ENCODE measurements at places on chromosomes 2 and 18.

DNA sequence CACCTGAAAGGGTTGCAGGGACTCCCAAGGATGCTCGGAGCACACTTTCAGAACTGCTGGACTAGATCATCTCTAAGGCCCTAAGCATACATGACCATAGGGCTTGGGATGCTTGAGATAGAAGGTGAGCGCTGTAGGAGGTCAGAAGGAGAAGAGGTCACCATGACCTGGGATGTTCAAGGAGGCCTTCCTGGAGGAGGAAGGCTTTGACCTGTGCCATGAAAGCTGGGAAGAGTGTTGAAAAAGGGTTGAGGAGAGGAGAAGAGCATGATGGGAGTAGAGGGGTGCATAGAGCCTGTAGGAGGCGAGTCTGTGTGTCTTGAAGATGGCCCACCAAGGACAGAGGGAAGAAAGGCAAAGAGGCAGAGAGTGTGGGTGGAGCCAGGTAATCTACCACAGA lies 222.4 kb downstream of the LOXHD1 start:
- no peak for DNase-seq

DNA sequence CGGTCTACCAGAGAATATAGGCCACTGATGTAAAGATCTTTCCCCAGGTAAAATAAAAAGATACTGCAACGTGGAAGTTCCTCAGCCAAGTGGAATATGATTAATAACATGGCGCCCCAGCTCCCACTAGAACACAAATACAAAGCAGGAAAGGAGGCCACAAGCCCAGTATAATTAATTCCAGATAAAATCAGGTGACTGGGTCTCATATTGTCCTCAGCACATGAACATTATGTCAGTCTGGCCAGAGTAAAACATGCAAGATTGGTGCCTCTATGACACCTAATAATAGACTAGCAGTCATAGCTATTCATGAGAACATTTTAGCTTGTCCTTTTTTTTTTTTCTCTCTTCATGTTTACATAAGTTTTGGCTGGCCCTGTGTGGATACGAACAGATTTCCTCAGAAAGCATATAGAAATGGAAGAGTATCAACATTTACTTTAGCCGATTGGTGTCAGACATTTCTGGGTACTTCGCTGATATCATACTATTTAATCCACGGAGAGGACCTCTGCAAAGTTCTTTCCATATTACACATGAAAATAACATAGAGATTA lies 523.8 kb upstream of the SETBP1 start:
- DNase-seq, result no peak

DNA sequence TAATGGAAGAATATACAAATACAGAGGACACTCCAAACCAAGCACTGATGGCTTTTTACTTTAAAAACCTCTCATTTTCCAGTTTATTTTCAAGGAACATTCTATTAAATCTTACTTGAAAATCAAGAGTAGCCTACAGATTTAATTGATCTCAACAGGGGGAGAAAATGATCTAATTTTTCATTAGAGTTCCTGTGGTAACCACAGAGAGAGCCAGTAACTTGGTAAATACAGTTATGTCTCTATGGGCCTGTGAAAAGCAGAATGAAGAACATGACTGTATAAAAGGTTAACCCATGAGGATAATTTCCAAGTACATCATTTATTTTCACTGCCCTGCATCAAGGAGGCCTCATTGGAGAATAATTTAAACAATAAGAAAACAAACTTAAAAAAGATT lies 39.8 kb upstream of the ITPRID2 start:
- no peak for DNase-seq

GRCh38 chr18:48683197-48683596 lies 144.4 kb downstream of the CTIF start:
- no peak for DNase-seq

DNA sequence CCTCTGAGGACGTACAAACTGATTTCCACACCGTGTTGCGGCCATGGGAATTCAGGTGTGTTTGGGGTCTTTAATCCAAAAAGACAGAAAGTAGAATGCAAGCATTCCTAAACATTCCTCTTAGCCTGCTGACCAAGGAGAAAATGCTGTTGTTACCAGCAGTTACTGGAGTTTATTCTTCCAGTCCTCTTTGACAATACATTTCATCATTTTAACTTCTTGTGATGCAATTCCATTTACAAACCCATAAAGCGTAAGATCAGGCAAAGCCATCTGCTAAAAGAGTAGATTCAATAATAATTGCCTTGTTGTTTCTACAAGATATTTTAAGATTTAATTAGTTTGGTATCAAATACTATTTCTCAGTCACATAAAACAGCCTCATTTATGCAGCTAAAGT lies 32.7 kb downstream of the SPIRE1 start:
- no peak for DNase-seq

DNA sequence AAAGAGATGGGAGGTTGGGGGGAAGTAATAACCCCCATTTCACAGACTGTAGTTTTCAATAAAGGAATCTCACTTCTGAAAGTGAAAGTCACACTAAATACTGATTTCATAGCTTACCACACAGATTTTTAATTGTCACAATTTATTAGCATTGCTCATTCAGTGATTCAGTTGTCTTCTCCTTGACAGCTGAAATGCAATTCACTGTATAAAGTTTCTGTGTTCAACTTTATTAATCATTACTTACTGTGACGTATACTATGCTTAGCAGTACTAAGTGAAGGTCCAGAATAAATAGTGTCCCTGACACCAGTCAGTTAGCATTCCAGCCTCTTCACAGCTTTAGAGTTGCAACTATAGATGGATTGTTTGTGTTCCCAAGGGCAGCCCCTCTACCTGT lies 324.1 kb upstream of the CRIM1 start:
- no peak for DNase-seq

- no peak for DNase-seq
Observed at GRCh38 chr2:112685271-112685884, 35.4 kb upstream of the NT5DC4 start.

DNA sequence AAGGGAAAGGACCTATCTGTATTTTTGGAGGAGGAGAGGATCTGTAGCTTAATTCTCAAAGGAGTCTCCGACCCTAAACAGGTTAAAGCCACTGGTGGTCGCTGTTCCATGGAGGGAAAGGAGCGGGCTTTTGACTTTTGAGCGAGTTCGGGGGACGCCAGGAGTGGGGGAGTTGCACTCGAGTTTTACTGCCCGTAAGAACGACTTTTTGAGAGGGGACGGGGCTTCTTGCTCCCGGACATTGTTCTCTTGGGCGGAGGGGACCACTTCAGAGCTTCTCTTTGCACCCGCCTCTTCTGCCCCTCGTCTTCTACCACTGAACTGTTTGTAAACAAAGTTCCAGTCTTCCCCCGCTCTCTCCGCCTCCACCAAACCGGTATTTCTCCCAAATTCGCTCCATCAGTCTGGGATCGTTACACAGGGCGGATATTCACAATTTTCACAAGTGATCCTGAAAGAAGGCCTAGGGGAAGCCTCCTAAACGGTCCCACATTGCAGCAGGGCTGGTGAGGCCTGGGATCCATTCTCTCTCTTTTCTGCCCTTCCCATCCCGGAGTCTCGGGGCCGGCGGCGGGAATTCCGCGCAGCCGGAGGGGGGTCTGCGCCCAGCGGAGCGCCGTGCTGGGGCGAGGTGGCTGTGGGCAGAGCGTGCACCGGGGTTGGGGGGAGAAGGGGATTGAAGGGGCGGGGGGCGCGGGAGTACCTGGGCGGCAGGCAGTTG lies 6.6 kb downstream of the DLX2 start:
- no peak for DNase-seq

GRCh38 chr2:217604527-217605194 lies 398.1 kb downstream of the TNS1 start:
- DNase-seq, result no peak

GRCh38 chr2:173884025-173884802 lies 81.0 kb downstream of the SP3 start:
- DNase-seq, result peak; percentile 13

GRCh38 chr2:237819231-237819630 lies 20.7 kb downstream of the RBM44 start:
- DNase-seq, result no peak

DNA sequence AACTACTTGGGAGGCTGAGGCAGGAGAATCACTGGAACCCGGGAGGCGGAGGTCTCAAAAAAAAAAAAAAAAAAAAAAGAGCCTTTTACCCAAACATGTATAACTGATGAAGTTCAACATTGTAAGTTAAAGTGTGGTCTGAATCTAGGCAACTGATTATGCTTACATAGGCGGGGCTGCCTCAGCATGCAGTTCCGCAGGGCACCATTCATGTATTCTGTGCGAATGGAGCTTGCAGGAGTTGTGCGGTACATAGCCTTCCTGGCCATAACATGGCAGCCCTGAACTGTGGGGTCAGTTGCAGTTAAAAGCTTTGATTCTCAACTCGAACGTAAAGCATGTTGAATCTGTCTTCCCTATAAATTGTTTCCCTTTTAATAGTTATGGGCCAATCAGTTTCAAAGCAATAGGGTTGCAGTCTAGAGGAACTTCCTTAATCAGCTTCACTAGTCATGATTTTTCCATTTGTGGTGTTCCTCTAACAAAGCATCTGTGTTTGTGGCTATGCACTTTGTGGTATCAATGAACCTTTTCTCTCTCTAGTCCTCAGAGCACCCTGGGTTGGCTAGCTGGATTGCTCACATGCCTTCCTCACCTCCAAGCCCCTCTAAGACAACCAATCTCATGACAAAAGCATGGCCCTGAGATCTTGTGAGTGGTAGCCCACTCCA lies 30.6 kb upstream of the CEP68 start:
- DNase-seq, result no peak

- no peak for DNase-seq
Observed at GRCh38 chr2:230542751-230543150, 126.8 kb downstream of the SP100 start.

- no peak for DNase-seq
Observed at GRCh38 chr2:5908071-5908470, 215.9 kb downstream of the SOX11 start.

DNA sequence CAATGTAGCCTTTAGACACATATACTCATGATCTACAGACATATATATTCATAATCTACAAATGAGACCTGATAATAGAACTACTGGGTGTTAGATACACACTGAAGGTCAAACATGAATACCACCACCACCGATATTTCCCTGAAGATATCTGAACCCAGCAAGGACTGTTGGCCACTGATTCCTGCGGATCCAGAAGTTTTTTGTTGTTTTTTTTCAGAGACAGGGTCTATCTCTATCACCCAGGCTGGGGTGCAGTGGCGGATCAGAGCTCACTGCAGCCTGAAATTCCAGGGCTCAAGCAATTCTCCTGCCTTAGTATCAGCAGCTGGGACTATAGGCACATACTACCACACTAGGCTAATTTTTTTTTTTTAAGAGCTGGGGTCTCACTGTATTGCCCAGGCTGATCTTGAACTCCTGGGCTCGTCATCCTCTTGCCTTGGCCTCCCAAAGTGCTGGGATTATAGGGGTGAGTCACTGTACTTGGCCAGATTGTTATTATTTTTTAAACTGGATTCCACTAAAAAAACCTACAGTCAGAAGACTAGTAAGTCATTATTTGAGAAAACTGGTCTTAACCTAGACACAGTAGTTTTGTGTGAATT lies 1.8 kb downstream of the METTL5 start:
- no peak for DNase-seq

DNA sequence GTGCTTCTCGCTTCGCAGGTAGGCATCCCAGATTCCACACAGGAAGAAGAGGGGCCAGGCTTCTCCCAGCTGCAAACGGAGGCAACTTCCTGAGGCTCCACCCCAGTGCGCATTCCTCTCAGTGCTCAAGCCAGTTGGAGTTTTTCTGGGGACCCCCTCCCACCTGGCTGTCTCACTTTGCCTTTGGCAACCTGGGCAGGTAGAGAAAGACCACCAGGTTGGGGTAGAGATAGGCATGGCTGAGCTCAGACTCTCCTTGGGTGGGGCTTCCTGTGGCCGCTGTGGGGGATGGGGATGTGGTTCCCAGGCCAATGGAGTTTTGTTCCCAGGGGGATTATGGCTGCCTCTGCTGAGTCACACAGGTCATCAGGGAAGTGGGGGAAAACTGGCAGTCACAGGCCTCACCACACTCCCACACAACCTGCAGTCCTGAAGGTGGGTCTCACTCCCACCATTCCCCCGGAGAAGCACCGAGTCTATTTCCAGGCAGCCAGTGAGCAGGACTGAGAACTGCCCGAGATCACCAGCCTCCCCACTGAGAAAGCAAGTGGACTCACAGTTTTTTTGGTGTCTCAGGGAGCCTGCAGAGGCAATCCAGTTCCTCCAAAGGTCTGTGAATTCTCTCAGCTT lies 38.1 kb downstream of the SLC39A10 start:
- DNase-seq, result no peak

- no peak for DNase-seq
Observed at GRCh38 chr2:210912779-210913178, 356.4 kb downstream of the CPS1 start.

DNA sequence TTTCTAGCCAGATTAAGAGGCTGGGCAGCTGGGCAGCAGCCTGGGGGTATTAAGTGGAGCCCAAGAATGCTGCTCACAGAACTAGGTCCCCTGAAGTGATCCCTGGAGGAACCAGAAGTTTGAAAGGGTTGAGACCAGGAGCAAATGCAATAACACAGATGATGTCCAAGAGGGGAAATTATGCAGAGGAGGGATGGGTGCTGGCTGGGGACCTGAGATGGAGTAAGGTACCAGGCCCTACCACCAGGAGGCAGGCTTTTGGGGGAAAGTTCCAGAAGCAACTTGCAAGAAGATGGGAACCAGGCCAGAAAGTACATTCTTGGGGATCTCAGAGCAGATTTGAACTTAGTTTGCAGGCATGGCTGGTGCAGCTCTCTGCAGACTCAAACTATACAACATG lies 175.1 kb downstream of the NCK2 start:
- DNase-seq, result peak; percentile 27

DNA sequence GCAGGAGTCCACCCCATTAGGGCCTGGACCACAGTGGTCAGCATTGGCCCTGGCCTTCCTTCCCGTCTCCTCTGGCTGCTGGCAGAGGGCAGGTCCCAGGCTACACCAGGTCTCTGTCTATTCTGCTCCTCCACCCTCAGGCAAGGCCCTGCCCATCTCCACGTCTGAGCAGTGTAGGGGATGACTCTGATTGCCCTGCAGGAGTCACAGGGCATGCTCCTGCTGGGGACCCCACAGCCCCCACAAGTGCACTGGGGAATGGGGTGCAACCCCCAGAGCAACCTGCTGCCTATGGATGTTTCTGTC lies 40.0 kb downstream of the STK25 start:
- DNase-seq, result no peak

- no peak for DNase-seq
Observed at GRCh38 chr2:102473631-102474030, 605 bp downstream of the SLC9A4 start.

GRCh38 chr18:79476918-79477571 lies 81.3 kb downstream of the NFATC1 start:
- DNase-seq, result no peak

- peak; percentile 17 for DNase-seq
Observed at GRCh38 chr18:75210274-75211001, at the start of gene TSHZ1. Gene TSHZ1 (plus strand): TSS chr18:75210797. CDS start chr18:75211877, 1,080 bp downstream.

DNA sequence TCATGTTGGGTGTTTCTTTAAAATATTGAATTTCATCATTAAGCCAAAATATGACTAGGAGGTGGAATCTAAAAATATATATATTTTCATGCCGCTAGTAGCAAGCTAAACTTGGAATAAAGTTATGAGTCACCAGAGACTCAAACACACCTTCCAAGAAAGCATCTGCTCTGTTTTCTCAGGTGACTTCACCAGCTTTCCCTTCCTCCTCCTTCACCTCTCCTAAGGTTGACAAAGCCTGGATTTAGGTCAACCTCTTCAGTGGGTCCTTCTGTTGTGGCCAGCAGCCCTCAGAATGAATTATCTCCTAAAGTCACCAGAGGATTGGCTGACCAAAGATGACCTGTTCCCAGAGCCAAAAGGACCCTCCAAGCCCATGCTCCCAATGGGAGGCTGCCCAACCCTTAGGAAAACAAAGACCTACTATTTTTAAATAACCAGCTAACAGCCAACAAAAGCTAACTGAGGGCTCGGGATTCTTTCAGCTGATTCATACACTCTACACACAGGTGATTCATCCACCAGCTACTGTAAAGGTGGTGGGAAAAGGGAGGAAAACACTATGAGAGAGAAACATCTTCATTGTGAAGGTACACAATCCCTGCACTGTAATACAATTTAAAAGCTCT lies 113.9 kb downstream of the MYO5B start:
- no peak for DNase-seq

All from activated T-helper 1 cell treated with Interleukin-2 at 50 U/mL for 16 hours (primary cell).